T follicular helper cell (primary cell): ENCODE measurements at places on chromosomes 13 and 19.

DNA sequence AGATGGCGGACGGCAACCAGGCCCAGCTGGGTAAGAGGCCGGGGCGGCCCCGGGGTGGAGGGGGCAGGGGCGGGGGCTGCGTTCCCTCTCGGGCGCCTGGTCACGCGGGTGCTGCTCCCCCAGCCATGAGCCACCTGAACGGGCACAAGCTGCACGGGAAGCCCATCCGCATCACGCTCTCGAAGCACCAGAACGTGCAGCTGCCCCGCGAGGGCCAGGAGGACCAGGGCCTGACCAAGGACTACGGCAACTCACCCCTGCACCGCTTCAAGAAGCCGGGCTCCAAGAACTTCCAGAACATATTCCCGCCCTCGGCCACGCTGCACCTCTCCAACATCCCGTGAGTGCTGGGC, 11.1 kb downstream of the PTBP1 start:
- DNase-seq = no peak

GRCh38 chr19:48720251-48720612, 707 bp upstream of the MAMSTR start:
- DNase-seq = no peak

GRCh38 chr13:40656358-40656757, 10.1 kb downstream of the FOXO1 start:
- DNase-seq = no peak

GRCh38 chr19:1482361-1483130, 3.5 kb upstream of the C19orf25 start:
- DNase-seq = no peak

GRCh38 chr19:50178320-50178719, 15.2 kb upstream of the IZUMO2 start:
- DNase-seq = no peak

GRCh38 chr13:51770160-51770559, 33.8 kb downstream of the DHRS12 start:
- DNase-seq = no peak

GRCh38 chr13:31046711-31047279, 114.3 kb downstream of the TEX26 start:
- no peak for DNase-seq

DNA sequence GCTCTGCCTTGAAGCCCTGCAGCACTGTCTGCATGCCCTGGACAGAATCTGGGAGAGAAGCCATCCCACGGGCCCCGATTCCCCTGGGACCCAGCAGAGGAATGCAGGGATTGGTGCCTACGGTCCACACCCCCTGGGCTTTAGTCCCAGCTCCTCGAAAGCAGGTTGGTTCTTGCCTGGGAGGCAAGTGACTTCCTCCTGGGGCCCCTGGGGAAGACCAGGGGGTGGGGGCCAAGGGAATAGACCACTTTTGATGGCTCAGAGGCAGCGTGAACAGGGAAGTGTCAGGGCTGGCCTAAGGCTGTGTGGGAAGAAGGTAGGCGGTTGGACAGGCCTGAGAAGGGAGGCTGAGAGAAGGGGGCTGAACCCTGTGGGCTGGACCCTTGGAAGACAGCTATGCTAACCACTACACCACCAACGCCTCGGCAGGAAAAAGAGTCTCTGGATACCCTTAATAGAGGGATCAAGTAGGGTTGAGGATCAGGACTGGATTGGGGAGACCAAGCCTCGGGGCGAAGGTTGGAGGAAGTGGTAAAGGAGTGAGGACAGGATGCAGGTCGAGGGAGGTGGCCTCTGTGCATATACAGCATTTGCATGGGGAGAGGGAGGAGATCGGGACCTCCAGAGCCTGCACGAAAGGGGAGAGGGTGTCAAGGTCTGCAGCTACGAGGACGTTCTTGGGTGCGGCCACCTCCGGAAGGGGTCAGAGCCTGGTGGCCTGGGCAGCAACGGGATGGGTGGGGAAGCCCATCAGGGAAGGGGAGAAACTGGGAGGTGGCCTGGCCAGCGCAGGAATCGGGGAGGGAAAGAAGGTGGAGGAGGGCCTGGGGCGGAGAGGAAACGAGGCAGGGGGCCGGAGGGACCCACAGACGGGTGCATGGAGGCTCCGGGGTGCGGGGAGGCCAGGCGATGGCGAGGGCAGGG, 709 bp downstream of the DPP9 start:
- DNase-seq = no peak

DNA sequence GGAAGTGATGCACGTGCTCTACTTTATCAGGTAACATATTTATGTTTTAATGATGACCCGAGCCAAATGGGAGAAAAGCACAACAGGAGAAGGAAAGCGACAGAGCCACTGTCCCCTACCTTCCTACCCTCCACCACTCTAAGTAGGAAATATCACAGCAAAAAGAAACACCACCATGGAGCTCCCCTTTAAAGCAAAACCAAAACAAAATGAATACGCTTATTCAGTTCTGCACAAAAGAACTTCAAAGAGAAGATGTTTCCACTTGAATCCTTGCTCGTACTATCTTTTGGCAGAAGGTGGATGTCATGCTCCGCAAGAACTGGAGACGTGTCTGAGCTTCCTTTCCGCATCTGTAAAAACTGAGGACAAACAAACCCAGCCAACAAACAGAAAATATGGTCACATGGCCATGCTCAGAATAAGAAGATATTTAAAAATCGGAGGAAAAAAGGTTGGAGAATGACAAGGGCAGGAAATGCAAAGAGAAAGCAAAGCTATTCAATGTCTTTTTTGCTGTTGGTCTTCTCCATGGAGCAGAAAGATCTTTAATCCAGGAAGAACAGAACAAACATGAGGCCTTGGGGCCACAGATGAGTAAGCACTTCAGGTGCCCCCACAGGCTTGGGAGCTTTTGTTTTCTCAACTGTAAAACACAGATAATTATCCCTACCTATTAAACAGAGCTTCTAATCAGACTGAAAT, 19.5 kb downstream of the N4BP2L1 start:
- no peak for DNase-seq

DNA sequence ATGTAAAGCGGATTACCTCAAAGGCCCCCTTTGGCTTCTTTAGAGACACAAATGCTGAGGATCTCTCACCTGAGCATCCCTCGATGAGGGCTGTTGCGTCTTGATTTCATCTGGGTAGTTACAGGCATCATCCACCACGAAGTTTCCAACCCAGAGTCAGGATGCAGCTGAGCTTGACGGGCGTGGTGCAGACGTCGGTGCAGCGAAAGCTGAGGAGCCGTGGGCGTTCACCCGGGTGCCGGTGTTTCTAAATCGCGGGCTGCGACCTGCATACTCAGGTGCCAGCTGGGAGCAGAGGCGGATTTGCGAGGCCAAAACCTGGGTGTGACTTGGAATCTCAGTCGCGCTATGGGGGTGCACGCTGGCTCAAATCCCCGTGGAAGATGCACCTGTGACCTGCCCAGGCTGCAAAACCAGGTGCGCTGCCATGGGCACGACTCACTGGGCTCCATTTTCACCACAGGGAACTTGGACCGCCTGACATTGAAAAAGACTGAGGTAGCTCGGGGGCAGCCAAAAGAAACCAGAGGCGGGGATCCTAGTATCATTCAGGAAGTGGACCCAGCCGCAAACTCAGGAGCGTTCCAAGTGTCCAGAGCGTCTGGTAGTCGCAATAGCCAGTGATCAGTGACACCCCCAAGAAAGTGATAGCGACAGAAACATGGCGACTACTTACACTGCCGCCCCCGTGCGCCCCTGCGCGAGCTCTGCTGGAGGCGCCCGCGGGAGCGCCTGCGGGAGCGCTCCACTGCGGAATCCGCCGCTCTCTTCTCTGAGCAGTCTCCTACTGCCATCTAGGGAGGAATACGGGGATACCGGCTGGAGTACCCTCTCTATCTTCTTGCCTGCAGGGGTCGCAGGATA, 36.4 kb upstream of the IGFL4 start:
- DNase-seq = no peak

GRCh38 chr19:16888629-16889365, at the start of gene F2RL3:
TSS of gene F2RL3 (plus strand) at chr19:16888999. CDS start at chr19:16889190, 191 bp downstream.
- DNase-seq = no peak

DNA sequence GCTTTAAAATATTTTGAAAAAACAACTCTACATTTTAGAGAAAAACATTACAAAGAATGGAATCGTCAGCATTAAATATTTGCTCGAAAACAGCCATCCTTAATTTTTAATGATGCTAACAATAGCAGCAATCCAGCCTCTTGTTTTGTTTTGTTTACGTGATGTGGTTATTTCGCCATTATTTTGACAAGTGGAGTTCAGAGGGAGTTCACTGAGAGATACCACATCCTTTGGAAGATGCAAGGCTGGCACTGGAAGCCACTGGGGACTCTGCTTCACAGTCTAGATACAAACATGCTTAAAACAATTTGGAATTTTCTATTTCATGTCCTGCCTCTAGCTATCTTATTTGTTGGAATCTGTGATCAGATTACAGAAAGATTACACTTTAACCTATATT, 556.3 kb downstream of the PCDH17 start:
- no peak for DNase-seq

DNA sequence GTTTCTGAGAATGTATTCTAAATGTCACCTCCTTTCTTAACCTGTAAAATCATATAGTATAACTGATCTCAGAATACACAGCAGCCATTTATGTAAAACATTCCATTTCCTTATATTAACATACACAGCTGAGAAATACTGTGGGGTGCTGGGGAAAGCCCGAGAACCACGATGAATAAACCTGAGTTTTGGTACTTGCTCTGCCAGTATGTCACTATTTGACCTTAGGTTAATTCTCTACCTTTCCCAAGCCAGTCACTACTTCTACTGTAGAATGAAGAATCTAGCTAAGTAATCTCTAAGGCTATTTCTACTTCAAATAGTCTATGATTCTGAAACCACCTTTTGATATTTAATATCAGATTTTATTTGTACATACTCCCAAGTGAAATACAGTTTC, 173.7 kb downstream of the TBC1D4 start:
- no peak for DNase-seq

DNA sequence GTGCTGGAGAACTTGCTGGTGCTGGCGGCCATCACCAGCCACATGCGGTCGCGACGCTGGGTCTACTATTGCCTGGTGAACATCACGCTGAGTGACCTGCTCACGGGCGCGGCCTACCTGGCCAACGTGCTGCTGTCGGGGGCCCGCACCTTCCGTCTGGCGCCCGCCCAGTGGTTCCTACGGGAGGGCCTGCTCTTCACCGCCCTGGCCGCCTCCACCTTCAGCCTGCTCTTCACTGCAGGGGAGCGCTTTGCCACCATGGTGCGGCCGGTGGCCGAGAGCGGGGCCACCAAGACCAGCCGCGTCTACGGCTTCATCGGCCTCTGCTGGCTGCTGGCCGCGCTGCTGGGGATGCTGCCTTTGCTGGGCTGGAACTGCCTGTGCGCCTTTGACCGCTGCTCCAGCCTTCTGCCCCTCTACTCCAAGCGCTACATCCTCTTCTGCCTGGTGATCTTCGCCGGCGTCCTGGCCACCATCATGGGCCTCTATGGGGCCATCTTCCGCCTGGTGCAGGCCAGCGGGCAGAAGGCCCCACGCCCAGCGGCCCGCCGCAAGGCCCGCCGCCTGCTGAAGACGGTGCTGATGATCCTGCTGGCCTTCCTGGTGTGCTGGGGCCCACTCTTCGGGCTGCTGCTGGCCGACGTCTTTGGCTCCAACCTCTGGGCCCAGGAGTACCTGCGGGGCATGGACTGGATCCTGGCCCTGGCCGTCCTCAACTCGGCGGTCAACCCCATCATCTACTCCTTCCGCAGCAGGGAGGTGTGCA, 587 bp downstream of the S1PR4 start:
- no peak for DNase-seq
